ENCODE measurements at places on chromosomes 4 and X.

GRCh38 chrX:10173331-10173900 lies 16.6 kb downstream of the CLCN4 start:
- no peak for DNase-seq

DNA sequence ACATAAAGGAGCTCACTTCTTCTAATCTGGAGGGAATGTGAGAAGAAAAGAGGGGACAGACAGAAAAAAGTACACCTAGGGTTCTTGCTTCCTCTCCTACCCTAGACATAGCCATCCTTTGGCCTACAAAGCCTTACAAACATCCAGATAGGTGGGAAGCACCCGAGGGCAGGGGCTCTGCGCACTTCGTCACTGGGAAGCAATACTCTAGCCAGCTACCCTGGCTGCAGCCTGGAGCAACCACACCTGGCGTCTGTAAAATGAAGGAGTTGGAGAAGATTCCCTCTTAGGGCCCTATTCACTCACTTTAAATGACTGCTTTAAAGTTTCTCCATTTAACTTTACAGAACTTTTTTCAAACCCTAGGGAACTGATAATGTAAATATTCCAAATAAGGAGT lies 65.7 kb upstream of the NOCT start:
- no peak for DNase-seq

DNA sequence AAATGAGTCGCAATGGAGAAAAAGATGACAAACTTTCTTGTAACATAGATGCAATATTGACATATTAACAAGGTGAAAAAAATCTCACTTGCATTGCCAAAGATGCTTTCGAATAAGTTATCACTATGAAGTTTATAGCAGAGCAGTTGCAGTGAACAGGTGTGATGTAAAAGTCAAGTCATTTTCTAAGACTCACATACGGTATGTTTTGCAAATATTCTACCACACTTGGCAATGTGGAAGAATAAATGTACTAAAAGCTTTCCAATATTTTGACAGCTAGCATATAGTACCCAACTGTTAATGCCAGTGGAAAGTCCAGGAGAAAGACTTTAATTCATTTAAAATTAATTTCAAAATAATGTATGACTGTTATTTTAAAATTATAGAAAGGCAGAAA lies 76.5 kb downstream of the GALNTL6 start:
- no peak for DNase-seq

- no peak for DNase-seq
These were observed 73.3 kb downstream of the PRPS1 start for GRCh38 chrX:107701493-107702121.

DNA sequence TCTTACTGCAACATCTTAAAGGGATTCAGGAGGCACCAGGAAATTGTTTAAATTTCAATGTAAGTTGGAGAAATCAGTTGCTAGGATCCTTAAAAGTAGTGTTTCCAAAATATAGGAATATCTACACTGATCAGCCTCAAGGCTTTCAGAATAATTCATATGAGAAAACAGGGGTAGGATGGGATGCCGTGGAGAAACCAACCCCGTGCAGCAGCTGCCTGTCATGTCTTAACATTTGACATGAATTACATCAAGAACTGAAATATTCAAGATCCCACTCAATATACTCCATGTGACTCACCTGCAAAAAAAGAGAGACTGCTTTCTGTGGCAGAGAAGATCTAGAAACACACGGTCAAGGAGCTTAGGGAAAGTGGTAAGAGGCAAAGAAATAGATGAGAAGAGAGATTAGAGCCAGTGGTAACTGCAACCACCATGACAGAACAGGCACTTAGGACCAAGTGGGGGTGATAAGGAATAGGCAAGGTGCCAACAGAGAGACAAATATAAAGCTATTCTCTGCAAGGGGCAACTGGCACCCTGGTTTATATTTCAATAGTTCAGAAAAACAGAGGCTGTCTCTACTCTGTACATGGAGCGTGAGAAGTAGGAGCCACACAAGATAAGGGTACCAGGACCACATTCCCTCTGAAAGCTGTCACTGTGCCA lies 64.0 kb downstream of the SLC39A8 start:
- DNase-seq: no peak

DNA sequence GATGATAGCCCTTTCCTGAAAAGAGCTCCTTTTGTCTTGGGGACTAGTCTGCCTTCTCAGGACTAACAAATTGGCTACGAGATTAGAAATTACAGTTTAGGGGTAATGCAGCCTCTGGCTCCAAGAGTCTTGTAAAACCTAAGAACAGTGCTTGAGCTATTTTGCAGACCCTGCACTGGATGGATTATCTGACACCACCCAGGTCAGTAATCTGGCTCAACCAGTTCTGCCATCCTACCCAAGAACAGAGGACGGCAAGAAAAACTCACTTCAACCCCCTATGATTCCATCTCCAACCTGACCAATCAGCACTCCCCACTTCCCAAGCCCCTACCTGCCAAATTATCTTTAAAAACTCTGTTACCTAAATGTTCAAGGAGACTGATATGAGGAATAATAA lies 225.1 kb downstream of the FAM47A start:
- DNase-seq: no peak

DNA sequence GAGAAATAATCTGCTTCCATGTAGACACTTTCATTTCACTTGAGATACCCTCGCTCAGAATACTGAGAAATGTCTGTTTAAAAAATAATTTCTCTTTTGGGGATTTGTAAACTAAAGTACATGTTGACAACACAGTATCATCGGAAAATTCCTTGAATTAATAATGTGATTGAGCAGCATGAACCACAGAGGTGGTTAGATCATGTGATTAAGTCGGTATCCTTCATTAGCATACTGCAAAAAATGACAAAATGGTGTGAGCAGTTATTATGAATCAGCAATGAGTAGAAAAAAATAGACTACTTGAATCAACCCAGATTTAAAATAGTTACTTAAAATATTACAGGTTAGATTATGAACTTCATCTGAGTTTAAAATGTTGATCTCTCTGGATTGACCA lies 14.1 kb downstream of the MAP7D3 start:
- no peak for DNase-seq

- DNase-seq: no peak
These were observed 113.1 kb downstream of the ATP8A1 start for GRCh38 chr4:42543762-42544161.

DNA sequence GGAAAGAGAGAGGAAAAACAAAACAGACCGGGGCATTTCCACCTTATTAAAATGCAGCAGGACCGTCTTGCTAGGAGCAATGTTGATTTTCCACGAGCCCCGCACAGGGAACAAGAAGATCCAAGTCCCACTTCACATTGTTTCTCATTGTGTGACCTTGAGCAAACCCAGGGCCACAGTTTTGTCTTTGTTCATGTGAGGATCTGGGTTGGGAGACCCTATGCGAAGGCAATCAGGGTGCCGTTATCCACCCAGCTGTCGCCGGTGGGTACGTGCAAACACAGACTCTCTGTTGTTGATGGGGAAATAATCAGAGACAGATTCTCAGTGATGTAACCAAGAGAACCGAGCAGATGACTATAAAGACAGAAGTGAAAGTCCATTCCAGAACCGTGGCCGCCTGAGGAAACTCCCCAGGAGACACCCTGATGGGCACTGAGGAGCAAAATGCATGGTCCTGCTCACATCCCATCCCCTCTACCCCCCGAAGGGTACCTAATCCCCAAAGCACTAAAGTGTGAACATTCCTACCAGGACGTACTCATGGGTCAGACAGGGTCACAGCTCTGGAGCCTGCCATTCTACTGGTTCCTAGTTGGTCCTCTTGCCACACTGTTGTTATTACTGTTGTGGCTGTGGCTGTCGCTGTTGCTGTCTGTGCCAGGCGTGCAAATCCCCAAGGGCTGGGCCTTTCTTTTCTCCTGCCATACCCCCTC lies 102.7 kb upstream of the RBPJ start:
- no peak for DNase-seq
